Brain microvascular endothelial cell (primary cell): ENCODE measurements at places on chromosomes 11 and 22.

- no peak for DNase-seq
These were observed 129.5 kb downstream of the FAM76B start for GRCh38 chr11:95660038-95660437.

DNA sequence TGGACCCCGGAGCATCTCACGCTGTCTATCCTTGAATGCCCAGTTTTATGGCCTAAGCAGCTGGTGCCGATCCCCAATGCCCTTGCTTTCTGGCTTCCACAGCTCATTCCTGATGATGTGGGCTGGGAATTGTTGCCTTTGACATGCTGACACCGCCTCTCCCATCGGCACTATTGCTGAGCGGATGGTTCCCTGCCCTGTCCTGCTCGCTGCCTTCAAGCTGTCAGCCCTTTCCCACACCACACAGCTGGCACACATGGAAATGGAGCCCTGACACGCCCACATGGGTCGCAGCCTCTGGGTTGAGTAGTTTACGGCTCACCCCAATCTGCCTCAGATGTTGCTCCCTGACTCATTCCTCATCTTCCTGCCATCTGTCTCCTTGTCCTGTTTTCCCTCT is 110.2 kb upstream of the SESN3 start:
- DNase-seq, result no peak

- no peak for DNase-seq
These were observed 243.1 kb upstream of the BLID start for GRCh38 chr11:122359081-122359571.

DNA sequence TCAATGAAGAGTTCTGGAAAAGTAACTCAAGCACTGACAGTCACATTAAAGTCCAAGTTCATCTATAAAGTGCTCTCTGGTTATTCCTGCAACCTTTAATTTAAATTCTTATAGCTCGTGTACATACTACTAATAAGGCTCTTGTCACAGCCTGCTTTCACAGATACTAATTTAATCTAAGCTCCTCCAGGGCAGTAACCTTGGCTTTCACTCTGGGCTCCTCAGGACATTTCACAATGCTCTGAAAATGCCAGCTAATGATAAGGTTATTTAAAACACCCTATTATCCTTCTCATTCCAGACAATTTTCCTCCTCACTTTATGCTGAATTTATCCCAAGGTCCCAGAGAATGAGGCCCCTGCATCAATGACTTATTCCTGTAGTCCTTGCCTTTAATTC is 242.7 kb upstream of the CCDC90B start:
- no peak for DNase-seq

DNA sequence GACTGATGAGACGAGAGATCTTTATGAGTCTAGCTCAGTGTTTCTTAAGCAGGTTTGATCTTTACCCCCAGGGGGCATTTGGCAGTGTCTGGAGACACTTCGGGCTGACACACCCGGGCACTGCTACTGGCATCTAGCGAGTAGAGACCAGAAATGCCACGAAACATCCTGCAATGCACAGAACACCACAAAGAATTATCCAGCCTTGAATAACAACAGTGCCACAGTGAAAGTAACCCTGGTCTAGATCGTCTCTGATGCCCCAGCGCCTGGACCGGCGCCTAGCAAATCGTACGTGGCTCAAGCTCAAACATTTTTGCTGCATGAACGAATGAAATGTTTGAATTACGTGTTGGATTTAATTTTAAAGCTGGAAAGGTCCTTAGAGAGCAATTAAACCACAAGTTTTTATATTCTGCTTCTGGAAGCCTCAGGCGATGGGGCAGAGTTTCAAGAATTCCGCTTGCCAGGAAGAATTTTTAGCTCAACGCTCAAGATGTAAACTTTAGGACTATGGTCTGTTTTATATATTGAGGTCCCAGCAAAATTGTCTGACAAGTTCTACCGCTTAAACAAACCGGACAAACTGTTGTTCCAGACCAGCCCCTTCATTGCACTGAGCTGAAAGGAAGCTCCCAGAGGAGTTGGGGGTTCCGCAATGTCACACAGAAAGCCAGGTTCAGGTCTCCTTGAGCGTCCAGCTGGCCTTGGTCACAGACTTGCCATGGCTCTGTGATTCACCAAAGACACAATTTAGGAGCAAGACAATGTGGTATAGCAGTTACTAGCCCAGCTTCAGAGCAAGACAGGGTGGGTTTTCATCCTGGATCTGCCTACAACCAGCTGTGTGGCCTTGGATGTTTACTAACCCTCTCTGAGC is 44.2 kb upstream of the SMTN start:
- peak; percentile 10 for DNase-seq

GRCh38 chr11:121748068-121748467 is 295.3 kb upstream of the SORL1-AS1 start:
- DNase-seq, result no peak

GRCh38 chr11:8250981-8251615 is 12.6 kb downstream of the LMO1 start:
- DNase-seq, result no peak

GRCh38 chr11:2516276-2517015 is 71.6 kb downstream of the KCNQ1 start:
- DNase-seq, result no peak

- DNase-seq, result no peak
These were observed 249.1 kb downstream of the DCDC1 start for GRCh38 chr11:31120428-31120827.

DNA sequence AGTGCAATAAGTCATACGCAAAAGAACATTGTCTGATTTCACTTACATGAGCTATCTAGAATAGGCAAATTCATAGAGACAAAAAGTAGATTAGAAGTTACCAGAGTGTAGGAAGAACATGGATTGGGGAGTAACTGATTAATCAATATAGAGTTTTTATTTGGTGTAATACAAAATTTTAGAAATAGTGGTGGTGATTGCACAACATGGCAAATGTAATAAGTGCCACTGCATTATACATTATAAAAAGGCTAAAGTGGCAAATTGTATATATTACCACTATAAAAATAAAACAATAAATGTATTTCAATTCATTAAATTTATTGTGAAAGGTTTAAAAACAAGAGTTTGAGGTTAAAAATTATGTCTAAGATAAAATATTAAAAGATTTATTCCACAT is 8.7 kb upstream of the OR51B4 start:
- no peak for DNase-seq

- DNase-seq, result no peak
These were observed 43.6 kb upstream of the TTLL12 start for GRCh38 chr22:43230571-43230970.

DNA sequence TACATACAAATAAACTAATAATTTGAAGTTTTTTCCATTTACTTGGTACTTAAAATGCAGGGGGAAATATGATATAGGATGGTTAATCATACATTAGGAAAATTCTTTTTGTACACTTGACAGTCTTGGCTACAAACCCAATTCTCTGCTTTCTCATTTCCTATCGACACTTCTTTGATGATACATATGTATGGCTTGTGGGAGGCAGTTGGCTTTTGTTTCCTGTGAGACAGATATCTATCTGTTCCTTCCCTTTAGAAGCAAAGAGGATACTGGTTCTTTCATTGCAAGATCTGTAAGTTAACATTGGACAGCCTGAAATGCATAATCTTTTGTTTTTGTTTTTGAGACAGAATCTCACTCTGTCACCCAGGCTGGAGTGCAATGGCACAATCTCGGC is 47.9 kb upstream of the ADORA2A start:
- DNase-seq, result no peak

DNA sequence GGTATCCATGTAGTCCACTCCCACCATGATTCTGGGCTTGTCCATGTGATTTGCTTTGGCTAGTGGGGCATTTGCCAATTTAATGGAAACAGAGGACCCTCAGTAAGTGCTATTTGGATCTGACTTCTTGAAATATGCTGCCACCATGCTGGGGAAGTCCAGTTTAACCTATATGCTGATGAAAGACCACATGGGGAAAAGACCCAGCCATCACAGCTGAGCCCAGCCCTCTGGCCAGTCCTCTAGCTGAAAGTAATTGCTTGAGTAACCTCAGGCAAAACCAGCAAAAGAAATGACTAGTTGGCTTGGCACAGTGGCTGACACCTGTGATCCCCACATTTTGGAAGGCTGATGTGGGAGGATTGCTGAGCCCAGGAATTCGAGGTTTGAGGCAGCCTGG is 61.5 kb downstream of the ATG16L2 start:
- no peak for DNase-seq

DNA sequence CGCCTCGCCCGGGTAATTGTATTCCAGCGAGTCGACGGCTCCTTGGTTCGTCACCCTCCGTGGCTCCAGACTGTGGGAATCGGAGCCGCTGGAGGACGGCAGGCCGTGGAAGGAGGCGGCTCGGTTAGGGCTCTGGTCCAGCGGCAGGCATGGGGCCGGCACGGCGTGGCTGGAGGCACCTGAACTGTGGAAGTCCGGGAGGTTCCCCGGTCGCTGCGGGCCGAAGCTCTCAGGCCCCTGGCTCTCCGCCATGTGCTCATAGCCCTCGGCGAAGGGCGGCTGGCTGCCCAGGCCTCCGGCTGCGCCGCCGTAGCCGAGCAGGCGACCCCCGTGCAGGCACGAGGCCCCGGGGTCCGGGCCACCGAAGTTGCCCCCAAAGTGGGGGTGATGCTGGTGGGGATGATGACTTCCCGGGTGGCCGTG is 1.7 kb downstream of the MN1 start:
- DNase-seq, result no peak
